ENCODE measurements at places on chromosomes 16 and 17.
A peak's percentile ranks its signal among the peaks of the same experiment; 100 is the strongest.

- no peak for DNase-seq
Measured at GRCh38 chr17:58375256-58375655, 23.3 kb upstream of the SUPT4H1 start.

- peak; percentile 35 for DNase-seq
Measured at GRCh38 chr17:7282752-7283321, 1.3 kb downstream of the SLC2A4 start.

DNA sequence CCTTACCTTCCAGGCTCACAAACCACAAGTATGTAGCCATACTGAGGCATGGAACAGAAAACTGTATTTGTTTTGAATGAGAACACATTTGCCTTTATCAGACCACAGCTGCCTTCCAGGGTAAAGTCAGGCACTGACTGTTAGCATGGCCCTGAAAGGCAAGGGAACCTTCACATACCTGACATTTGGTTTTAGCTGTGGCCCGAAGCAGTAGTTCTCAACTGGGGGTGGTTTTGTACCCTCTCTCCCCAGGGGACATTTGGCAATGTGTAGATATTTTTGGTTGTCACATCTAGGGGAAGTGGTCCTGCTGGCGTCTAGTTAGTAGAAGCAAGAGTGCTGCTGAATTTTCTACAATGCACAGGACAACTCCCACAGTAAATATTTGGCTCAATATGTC, 9.2 kb downstream of the HERPUD1 start:
- DNase-seq = peak; percentile 58

DNA sequence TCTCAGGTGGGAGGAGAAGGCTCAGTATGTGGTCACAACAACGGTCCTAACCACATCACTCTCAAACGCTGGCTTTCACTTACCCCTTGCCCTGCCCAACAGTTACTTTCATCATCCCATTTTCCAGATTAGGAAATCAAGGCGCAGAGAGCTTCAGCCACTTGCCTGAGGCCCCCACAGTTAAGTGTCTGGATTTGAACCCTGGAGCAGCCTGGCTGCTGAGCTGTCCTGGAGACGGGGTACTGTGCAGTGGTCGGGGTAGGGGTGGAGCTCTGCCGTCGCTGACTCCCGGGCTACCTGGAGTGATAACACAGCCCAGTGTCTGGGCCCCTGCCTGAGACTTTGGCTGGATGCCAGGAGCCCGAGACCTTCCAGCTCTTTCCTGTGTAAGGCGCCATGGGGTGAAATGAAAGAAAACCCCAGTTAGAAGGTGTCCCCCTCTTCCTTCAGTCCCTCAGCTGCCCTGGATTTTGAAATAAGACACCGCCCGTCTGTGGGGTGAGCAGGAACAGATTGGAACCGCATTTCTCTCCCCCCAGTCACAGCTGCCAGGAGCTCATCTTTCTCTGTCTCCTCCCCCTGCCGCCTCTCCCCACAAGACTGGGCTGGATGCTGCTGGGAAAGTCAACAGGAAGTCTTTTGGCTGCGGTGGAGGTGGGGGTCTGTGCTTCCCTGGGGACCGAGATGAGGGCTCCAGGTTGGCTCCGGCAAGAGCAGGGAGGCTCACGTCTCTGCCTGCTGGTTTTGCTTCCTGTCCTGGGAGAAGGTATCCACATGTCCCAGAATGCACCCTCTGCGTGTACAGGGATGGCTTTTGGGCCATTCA, 280.2 kb downstream of the SEC14L1 start:
- no peak for DNase-seq

DNA sequence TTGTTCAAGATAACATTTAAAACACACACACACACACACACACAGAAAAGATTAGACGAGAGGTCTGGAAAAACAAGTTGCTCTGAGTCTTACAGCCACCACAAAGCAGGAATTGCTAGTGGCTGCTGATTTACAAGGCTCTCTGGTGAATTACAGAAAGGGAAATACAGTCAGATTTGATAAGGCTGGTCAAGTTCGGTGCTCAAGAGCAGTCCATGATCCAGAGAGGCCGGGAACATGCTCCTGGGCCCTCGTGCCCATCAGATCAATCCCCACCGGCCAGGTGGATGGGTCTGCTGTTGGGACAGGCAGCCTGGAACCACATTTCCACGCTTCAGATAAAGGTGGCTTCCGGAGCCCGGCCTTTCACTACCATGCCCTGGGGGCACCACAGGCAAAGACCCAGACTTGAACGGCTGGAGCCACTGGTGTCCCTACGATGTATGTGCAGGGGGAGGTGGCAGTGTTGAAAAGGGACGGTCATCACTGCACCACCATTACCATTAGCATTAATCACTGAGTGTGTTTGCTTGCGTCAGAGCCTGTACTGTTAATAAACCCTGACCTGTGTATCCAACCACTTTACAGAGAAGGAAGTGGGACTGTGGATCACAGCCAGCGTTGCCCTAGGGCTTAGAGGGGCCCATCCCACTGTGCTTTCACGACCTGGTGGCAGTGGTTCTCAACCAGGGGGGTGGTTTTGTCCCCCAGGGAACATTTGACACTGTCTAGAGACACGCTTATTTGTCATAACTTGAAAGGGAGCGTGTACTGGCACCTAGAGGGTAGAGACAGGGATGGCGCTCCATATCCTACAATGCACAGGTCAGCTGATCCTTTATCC, 95.1 kb downstream of the XYLT1 start:
- no peak for DNase-seq

GRCh38 chr16:35636480-35637230, 2177.2 kb downstream of the TP53TG3F start:
- DNase-seq = no peak

DNA sequence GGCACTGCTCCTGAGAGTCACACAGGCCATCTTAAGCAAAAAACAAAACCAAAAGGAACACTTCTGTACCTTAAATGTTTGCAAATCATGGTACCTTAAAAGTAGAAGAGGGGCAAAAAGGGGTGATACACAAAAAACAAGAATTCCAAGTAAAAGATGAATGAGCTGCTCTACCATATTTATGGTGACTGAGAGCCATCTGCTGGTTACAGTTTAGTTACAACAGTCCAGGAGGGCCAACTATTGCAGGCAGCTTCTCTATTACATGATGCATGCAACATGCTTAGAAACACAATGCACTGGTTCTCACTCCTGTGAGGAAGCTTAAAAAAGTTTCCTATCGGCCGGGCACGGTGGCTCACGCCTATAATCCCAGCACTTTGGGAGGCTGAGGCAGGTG, 53.5 kb downstream of the STX8 start:
- DNase-seq = peak; percentile 14

- no peak for DNase-seq
Measured at GRCh38 chr16:68236137-68236825, 354 bp upstream of the ESRP2 start.

- no peak for DNase-seq
Measured at GRCh38 chr16:66091471-66091891, 275.0 kb upstream of the CDH5 start.

GRCh38 chr16:51531271-51531670, 380.2 kb upstream of the SALL1 start:
- DNase-seq = no peak

- no peak for DNase-seq
Measured at GRCh38 chr16:48361012-48361411, 24.2 kb downstream of the SIAH1 start.

- DNase-seq = no peak
Measured at GRCh38 chr17:75691371-75691791, 24.2 kb downstream of the SAP30BP start.

- DNase-seq = no peak
Measured at GRCh38 chr16:89561884-89562599, 1.6 kb downstream of the RPL13 start.

DNA sequence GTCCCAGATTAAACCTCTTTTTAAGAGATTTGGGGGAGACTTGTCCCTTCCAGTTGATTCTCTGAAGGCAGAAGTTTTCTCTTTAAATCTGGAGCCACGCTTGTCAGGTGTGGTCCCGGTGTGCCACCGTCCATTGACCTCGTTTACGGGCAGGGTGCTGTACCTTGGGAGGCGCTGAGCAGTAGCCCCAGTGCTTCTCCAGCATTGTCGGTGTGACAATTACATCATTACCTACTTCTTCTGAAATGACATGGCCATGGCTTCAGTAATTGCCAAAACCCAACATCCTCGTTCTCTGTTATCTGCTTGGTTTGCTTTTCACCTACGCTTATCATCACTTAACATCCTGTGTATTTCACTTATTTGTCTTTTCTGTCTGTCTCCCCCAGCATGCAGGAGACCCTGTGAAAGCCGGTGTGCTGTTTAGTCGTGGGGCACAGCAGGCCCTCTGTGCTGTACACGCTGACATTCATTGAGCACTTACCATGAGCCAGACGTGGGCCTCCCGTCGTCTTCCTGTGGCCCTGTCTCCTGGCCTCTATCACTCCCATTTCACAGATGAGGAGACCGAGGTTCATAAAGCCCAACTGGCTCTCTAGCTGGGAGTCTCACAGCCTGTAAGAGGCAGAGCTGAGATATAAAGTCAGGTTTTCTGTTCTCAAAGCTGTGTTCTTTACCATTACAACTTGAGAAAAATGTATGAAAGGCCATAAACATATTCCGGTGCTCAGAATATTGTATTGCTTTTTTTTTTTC, 143.9 kb downstream of the CMIP start:
- no peak for DNase-seq

DNA sequence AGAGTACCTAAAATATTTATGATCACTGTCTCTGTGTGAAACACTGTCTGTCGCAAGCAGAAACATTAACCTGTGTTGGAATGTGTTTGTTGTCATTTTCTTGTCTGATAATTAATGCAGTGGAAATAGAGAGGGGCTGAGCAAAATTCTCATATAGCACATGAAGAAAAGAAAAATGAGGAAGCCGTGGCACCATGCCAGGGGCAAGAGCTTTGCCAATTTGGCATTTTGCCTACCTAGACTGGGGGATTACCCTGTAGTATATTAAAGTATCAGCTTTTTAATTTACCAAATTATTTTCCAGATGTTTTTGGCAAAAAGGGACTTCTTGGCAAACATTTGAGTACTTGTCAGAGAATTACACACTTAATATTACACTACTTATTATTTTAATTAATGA, 1326.6 kb upstream of the GOT2 start:
- no peak for DNase-seq

DNA sequence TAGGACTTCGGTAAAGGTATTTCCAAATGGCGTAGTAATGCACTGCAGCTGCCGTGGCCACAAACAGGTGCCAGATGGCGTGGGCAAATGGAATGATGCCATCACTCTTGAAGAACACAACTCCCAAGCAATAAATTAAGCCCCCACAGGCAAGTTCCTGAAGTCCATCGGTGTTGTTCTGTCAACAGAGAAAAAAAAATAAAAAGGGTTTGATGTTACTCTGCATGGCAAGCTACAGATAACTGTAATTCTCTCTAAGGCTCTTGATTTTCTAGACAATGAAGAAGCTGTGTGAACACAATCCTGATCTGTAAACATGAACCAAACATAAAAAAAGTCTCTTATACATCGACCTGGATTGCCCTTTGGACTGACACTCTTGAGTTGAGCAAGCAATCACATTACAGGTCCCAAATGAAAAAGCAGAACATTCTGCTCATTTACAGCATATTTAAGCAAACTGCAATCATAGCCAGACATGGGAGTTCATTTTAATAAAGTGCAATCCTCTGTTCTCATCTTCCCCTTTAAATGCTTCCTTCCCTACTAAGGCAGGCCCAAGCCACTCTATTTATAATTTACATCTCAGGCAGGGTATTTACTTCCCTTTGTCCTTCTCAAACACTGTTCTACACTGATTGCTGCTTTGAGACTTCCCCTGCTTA, 27.1 kb downstream of the MMD start:
- DNase-seq = no peak

DNA sequence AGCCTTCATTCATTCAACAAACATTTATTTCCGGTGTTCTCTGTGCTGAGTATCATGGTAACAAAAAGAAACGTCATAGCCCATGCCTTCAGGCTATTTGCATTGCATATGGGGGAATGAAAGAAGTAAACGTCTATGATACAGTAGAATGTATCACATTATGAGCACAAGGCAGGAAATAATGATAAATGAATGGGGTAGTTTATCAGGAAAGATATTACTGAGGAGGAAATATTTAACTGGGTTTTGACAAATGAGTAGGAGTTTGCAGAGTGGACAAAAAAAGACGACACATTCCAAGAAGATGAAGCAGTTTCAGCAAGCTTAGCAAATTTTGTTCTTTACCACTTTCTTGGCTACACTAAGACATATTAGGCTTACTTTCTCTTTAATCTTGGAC, 1.3 kb upstream of the KRTAP4-7 start:
- DNase-seq = no peak

GRCh38 chr17:47620503-47621245, 29.0 kb upstream of the KPNB1 start:
- DNase-seq = no peak

- DNase-seq = no peak
Measured at GRCh38 chr17:77670173-77670572, 288.3 kb upstream of the TNRC6C start.

- DNase-seq = peak; percentile 38
Measured at GRCh38 chr17:14427900-14428647, 127.2 kb downstream of the HS3ST3B1 start.

DNA sequence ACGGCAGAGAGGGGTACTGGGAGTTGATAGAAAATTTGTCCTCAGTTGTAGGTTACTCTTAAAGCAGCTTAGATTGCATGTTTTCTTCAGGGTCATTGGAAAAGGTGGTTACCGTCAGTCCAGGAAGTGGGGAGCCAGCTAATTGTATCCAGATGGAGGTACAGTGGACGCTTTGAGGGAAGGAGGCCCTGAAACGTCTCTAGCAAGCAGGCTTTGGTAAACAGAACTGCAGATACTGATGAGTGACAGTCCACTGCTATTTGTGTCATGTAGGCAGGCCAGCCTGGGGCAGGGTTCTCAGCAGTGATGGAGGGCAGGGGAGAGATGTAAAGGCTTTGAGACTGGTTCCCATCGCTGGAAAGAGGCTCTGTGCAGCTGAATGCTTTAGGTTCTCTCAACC, 30.2 kb upstream of the ST6GALNAC1 start:
- DNase-seq = no peak

- no peak for DNase-seq
Measured at GRCh38 chr17:8836821-8837562, 30.5 kb downstream of the PIK3R6 start.

DNA sequence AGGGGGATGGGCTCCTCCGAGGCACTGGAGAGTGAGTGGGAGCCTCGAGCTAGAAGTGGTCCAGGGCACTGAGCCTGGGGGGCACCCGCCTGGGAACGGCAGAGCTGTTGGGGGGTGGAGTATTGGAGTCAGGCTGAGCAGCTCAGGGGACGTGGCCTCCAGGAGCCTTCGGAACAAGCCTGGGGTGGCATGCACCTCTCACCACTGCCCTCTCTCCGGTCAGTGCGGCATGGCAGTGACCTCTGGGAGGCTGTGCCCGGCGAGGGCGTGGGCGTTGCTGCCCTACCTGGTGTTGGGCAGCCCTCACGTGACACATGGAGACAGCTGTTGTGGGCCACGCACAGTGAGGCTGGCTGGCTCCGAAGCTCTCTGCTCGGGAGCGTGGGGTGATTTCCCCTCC, 13.9 kb downstream of the PRSS27 start:
- no peak for DNase-seq
